ENCODE measurements at places on chromosomes 11 and 22.

DNA sequence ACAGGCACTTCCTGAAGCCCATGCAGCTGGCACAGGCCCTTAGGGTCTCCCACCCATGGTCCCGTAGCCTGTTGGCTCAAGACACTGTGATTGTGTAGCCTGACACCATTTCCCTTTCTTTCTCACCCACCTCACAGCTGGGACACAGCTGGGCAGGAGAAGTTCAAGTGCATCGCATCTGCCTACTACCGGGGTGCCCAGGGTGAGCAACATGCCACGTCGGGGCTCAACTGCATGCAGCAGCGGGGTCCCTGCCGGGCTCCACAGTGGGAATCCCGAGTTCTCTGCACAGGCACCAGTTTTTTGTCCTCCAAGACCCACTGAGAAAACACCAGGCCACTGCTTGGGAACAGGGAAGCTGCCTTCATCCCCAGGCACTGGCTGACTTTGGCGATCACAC lies 10.6 kb downstream of the RAB36 start:
- DNase-seq: no peak

DNA sequence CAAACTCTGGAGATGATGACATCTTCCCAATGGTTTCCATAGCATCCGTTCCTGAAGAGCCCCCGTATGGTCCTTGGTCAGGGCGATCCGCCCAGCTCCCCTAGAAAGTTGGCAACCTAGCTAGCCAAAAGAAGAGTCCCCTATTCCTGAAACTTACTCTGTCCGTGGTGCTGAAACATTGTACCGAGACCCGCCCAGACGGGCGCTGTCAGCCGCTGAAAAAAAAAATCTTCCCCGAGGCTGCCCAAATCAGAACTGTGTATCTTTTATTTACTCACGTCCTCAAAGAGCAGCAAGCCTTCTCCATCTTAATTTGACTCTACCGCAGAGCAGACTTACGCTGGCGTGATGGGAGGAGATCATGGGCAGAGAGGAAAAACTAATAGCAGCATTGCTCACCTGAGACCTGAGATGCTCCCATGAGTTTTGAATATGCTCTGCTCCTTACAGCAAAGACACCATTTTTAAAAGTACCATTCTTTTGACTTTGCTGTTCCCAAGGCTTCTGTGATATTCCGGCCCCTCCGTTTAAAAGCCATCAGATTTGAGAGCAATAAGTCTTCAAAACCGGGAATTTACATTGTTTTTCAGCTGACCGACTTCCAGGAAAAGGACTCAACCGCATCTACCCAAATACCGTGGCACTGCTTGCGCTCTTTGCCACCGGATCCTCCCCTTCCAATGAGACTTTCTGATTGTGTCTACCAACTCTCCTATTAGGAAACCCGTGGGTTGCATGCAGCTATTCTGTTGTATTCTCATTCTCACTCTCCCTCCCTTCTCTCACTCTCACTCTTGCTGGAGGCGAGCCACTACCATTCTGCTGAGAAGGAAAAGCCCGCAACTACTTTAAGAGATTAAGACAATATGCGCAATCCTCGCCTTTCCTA lies at the start of gene SLC17A6:
Gene SLC17A6, plus strand, starts transcription at position 786 of the 890 bp plus-strand sequence. CDS start 153 bp downstream, outside the sequence.
- DNase-seq: no peak

DNA sequence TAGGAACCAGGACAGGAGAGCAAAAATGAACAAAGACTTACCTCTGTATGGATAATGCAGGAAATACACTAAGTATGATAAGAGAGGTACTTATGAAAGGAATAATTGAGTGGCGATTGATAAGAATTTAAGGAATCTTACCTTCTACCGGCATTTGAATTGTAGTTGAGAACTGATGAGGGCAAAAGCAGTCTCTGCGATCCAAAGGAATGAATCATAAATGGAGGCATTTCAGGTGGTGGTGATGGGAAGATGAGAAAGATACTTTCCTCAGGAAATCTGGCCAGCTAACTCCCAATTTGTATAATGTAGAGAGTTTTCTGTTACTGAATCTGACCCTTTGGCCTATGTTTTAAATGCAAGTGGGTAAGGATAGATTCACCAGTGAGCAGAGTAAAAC lies 71.9 kb upstream of the C11orf87 start:
- no peak for DNase-seq

- DNase-seq: no peak
Observed at GRCh38 chr11:9028581-9028980, 24.8 kb upstream of the NRIP3 start.

- no peak for DNase-seq
Observed at GRCh38 chr11:35302398-35302797, 117.0 kb downstream of the SLC1A2 start.

DNA sequence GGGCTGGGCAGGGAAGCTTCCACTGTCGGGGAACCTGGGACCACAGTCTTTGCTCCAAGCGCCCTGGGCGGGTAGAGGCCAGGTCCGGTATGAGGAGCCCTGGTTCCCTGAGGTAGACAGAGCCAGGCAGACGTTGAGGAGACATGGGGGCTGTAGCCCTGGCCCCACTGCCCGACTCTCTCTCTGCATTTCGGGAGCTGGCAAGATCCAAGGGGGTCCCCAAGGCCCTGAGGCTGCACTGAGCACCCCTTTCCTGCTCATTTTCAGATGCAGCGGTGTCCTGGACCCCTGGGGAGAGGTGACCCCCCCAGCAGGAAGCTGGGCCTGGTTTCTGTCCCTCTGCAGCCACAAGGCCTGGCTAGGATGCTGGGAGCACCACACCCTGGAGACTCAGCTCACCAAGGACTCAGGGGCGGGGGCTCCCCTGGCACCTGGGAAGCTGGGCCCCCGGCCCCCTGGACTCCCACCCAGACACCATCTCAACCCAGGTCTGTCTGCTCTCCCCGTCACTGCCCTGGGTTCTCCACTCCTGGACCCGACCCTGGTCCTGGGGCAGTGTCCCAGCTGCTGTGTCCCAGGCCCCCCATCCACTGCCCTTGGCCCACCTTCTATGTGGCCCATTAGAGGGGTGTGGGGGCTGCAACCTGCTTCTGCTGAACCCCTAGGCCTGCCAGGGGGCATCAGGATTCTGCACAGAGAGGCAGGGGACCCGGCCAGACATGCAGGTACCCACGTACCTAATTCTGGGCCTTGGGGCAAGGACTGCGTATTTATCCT lies 15.0 kb upstream of the MUC6 start:
- DNase-seq: no peak

- DNase-seq: no peak
Observed at GRCh38 chr11:29171360-29171950, 845.4 kb downstream of the KCNA4 start.

DNA sequence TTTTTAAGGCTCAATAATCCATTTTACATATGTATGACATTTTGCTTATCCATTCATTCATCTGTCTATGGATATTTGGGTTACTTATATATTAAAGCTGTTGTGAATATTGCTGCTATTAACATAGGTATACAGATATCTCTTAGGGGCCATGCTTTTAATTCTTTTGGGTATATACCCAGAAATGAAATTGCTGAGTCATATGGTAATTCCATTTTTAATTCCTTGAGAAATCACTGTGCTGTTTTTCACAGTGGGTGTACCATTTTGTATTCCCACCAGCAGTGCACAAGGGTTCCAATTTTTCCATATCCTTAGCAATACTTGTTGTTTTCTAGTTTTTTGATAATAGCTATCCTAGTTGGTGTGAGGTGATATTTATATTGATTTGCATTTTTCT lies 19.0 kb downstream of the PRMT3 start:
- DNase-seq: no peak
